RPMI7951 (cell line): ENCODE measurements at places on chromosomes 5 and 9. TPM values are rescaled to one million over a fixed set of nuclear protein-coding genes. Genes with fewer than 3 reads are reported as not detected.

LURAP1L gene
- 0.98 and 1.8 TPM in 2 replicates for total RNA-seq

DNA sequence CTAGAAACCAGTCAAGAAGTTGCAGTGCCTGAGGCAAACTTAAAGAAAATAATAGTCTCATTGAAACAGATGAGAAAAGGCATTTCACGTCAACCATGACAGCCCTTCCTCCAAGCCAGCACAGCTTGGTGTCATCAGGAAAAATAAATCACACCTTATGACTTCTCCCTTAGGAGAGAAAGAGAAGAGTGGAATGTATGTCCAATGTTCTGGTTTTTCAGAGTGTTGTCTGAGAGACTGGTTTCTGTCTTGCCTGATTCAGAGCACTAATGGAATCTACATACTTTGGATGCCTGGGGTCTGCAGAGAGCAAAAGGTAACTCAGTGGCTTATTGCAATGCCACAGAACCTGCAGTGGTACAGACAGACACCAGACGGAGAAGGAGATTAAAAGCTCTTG is 105.5 kb upstream of the PDE4D start:
- peak; percentile 23 for DNase-seq

- peak; percentile 83 for DNase-seq
Observed at GRCh38 chr5:155082401-155082800, 68.8 kb downstream of the KIF4B start.

DNA sequence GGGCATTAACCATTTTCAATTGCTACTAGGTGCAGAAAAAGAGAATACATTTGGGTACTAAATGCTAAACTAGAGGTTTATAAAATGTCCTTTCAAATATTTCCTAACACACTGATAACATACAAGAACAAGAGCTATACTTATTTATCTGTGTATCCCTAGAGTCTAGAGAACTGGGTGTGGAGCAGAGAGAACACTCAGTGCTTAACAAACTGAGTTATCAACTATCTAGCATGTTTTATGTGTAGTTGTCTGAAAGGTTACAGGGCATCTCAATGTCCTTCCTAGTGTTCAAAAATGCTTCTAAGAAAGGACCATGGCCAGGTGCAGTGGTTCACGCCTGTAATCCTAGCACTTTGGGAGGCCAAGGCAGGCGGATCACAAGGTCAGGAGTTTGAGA is 40.3 kb downstream of the NR6A1 start:
- no peak for DNase-seq

DNA sequence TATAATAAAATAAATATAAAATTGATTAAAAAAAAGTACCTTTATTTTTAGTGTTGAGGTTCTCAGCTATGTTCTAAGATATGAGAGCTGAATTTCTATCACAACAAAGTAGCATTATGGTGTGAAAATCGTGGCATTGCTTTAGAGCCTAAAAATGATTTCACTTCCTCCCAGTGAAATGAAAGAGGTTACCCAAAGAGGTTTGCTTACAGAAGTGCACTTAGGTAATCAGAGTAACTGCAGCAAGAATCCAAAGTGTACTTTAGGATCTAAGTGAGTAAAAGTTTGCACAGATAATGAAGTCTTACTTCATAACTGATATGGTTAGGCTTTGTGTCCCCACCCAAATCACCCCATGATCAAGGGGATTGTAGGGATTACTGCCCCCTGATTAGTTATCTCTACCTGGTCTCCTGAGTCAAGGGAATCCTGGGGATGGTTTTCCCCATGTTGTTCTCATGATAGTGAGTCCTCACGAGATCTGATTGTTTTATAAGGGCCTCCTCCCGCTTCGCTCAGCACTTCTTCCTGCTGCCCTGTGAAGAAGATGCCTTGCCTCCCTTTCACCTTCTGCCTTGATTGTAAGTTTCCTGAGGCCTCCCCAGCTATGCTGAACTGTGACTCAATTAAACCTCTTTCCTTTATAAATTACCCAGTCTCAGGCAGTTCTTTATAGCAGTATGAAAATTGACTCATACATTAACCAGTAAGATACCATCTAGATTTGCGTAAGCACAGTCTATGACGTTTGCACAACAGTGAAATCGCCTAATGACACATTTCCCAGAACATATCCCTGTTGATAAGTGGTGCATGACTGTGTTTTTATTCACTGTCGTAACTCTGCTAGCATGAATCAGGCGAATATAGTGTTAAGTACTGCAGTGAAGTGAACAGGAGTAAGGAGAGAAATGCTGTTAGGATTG is 40.3 kb upstream of the LRRC70 start:
- peak; percentile 47 for DNase-seq
